ENCODE measurements at places on chromosomes 7 and 10.

DNA sequence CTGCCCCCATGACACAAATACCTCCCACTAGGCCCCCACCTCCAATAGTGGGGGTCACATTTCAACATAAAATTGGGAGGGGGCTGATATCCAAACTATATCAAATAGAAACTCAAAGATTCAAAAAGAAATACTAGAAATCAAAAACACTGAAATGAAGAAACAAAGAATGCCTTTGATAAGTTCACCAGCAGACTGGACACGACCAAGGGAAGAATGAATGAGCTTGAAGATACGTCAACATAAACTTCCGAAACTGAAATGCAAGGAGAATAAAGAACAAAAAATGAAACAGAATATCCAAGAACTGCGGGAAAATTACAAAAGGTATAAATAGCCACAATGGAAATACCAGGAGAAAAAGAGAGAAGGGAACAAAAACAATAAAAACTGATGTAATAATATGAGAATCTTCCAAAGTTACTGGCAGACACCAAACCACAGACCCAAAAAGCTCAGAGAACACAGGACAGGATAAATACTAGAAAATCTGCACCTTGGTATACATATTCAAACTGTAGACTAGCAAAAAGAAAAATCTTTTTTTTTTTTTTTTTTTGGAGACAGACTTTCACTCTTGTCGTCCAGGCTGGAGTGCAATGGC is 49.5 kb downstream of the BRI3 start:
- no peak for DNase-seq

GRCh38 chr10:70911386-70911785 is 23.0 kb upstream of the PCBD1 start:
- no peak for DNase-seq

DNA sequence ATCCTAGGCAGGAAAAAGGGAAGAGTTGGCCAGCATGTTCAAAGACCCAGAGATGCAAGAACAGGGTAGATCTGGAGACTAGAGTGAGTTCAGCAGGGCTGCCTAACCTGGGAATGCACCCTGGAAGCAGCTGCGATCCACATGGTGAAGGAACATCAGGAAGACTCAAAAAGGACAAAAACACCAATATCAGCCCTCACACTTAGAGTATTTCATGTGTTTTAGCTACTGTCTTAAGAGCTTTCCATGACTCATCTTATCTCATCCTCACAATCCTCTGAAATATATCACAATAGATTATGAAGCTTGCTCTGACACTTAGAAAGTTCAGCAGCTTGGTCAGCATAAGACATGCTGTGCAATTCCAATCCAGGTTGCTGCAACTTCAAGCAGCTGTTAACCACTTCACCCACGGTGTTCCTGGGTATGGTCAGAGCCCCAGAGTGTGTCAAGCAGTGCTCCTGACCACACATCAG is 380.9 kb downstream of the PARD3 start:
- DNase-seq, result no peak

DNA sequence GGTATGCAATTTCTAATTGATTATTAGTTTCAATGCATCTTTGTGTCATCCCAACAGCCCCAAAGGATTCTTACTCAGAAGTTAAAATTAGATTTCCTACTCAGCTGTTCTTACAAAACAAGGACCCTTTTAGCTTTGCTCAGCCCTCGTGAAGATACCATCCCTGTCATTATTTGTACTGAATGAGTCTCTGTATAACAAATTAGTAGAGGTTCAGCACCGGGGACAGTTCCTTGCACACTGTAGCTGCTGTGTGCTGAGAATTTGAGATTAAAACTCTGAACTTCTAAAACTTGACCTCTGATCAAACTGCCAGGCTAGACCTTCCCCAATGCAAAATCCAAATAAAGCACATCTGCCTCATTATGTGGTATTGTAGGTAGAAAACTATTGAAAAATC is 299.1 kb downstream of the LHFPL3 start:
- DNase-seq, result no peak

- DNase-seq, result no peak
These were observed 292.5 kb upstream of the FZD8 start for GRCh38 chr10:35934642-35934995.

- no peak for DNase-seq
These were observed 66.3 kb upstream of the IL6 start for GRCh38 chr7:22660732-22661131.

DNA sequence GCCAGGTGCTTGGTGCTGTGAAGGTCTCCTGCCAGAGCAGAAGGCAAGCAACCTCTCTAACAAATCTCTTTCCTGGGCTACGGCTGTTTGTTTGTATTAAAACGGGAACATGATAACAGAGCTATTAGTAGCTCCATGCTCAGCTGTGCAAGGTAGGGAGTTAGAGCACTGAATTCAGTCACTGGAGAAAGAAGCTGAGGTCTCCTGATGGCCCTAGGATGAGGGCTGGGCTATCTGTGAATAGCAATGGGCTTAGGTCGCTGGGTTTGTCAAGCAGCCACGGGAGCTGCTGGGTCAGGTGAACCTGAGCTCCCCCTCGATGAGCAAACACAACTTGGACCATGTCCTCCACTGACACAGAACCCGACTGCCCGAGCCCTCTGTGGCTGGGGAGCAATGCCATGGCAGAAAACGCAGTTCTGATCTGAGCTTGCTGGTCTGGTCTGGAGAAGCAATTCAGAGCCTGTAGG is 24.4 kb downstream of the TACC2 start:
- DNase-seq, result no peak

DNA sequence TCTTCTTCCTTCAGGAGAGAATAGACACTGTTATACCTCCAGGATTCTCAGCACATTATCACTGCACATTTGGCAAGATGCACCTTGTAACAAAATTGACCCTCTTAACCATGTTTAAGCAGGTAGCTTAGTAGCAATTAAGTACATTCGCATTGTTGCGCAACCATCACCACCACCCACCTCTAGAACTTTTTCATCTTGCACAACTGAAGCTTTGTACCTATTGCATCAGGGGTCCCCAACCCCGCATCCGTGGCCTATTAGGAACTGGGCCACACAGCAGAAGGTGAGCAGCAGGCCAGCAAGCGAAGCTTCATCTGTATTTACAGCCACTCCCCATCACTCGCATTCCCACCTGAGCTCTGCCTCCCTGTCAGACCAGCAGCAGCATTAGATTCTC is 29.9 kb upstream of the SMURF1 start:
- DNase-seq, result no peak

DNA sequence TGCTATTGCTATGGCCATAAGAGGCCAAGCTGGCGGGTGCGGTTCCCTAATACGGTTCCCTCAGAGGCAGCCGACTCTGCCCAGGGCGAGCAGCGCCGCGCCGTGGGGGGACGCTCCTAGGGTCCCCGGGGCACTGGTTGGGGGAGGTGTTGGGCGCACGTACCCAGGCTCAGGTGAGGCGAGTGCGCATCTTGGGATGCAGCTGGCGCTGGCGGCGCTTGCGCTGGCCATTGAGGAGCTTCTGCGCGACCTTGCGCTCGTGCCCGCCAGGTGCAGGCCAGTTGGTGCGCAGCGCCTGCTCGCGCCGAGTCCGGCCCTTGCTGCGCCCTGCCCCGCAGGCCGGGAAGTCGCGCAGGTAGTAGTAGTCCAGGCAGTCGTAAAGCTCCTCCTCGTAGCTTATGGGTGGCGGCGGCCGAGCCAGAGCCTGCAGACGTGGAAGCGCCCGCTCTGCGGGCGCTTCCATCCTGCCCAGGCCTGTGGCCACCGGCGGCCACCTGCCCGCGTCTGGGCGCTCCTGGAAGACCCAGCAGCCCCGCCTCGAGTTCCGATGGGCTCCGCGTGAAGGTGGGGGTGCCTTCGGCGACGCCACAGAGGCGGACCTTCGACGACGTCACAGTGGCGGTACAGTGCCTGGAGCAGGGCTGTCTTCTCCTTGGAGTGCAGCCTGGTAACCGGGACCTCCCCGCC is at the start of gene NUPR2:
Gene NUPR2 (minus strand): TSS at position 566 of the 687 bp plus-strand sequence. CDS start 103 bp downstream, at position 463.
- no peak for DNase-seq

- no peak for DNase-seq
These were observed 73.8 kb downstream of the LANCL2 start for GRCh38 chr7:55438757-55439525.

DNA sequence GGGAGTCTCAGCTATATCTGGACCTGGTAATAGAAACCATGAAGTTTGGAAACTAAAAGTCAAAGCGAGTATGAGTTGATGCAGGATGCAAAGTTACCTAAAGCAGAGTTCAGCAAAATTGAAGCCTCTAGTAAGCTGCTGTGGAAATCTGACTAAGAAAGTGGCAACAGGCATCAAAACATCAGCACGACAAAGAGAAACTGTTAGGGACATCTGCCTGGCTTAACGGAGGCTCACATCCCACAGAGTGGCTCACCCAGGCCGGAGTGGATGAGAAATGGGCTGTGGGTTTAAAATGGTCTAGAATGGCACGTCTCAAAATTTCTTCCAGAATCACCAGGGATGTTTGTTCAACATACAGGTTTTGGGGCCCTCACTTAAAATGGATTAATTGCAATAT is 164.1 kb upstream of the NPY start:
- no peak for DNase-seq

GRCh38 chr10:116888380-116889055 is 39.2 kb downstream of the ENO4 start:
- DNase-seq, result no peak

DNA sequence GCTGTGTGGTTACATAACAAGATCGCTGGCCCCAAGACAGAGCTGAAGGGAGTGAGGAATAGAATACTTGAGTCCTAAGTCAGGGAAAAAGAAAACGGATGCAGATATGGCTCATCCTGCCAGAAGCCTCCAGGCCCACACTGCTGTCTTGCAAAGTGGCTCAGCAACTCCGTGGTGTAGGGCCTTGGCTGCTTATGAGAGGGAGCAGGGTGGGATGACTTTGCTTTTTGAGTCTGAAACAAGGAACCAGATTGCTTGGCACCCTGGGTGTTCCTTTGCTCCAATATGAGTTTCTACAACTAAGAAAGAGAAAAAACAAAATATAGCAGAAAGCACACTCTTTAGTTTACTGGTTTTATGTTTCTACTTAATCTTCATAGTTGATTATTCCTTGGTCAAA is 193.8 kb upstream of the WDR11 start:
- no peak for DNase-seq

GRCh38 chr10:118181021-118181420 is 134.3 kb upstream of the RAB11FIP2 start:
- DNase-seq, result no peak

GRCh38 chr7:74334030-74334429 is 44.8 kb downstream of the CLIP2 start:
- no peak for DNase-seq

DNA sequence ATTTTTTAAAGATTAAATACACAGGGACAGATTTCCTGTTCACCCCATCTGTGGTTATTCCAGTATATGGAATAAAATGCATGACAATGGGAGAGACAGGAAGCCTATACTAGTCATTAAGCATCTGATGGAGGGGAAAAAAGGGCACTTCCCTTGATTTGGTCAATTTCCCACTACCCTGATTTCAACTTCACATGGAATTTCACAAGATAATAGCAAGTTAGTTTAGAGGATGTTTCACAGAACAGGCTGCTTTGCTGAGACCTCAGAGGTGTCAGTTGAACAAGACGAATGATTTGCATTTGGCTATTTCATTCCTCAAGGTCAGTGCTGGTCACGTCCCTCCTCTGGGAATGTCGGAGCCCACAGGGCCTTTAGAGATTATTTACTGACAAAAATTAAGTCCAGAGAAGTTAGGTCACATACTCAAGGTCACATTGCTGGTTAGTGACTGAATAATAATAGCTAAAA is 4.7 kb upstream of the ITPRIP start:
- DNase-seq, result no peak

GRCh38 chr10:52701647-52702046 is 70.9 kb downstream of the MBL2 start:
- no peak for DNase-seq

DNA sequence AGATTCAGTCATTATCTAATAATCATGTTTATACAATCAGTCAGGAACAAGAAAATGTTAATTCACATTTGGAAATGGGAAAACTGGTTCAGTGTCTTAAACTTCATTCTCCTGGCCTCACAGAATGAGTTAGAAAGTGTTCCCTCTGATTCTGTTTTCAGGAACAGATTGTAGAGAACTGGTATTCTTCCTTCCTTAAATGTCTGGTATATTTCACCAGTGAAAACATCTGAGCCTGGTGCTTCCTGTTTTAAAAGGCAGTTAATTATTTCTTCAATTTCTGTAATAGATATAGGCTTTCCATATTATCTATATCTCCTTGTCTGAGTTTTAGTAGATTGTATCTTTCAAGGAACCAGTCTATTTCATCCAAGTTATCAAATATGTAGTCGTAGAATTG is 97.1 kb upstream of the TMEM168 start:
- DNase-seq, result no peak

DNA sequence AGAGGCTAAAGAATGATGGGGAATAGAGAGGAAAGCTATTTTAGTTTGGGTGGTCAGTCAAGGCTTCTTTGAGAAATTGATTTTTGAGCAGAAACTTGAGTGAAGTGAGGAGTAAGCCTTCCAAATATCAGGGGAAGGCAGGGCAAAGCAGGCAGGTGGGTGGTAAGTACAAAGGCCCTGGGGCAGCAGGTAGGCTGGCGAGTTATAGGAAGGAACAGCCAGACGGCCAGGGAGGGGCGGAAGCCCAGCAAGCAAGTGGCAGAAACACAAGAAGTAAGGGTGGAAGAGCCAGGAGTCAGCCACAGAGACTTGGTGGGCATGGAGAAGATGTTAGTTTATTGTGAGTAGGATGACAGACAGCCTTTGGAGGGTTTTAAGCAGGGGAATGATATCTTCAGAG is 34.9 kb downstream of the VWA2 start:
- no peak for DNase-seq

- no peak for DNase-seq
These were observed 67.1 kb downstream of the IKZF1 start for GRCh38 chr7:50371551-50372021.

- DNase-seq, result no peak
These were observed 226.2 kb downstream of the ZMYND11 start for GRCh38 chr10:361203-362081.

- DNase-seq, result no peak
These were observed 248.1 kb upstream of the HPS1 start for GRCh38 chr10:98694883-98695282.

DNA sequence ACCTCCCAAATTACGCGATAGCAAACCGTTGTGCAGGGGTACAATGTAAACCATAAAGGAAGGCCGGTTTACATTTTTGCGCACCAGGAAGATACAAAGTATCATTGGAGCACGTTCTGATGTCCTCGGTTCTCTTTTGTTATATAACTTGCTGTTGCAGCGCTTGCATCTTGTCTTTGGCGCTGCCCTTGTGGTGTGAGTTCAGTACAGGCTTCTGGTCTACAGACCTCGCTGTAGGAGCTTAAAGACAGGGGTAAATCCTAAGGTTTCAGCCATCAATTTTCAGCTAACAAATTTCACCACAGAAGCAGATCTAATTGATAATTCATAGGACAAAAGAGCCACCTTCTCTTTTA is 1.5 kb upstream of the MKX start:
- DNase-seq, result no peak

DNA sequence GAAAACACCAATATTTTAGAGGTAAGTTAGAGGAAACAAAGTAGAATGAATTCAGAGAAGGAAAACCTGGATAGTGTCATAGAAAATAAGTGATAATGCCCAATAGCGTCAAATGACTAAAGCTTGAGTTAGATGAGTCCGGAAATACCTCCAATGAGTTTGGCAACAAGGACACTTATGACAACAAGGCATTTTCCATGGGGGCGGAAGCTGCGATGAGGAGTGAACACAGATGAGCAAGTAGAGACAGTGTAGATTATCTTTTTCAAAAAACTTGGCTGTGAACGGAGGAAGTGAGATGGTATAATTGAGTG is 383 bp upstream of the R3HCC1L start:
- DNase-seq, result no peak

GRCh38 chr7:96085953-96086352 is 235.9 kb downstream of the SLC25A13 start:
- no peak for DNase-seq

Measured in activated naive CD4-positive, alpha-beta T cell (primary cell).